ENCODE measurements at places on chromosomes 5 and 9. TPM values are rescaled to one million over a fixed set of nuclear protein-coding genes. Genes with fewer than 3 reads are reported as not detected.

The SPATA31E1 gene
- 0.07 TPM for total RNA-seq

The SLC12A2 gene
- total RNA-seq, result 5.4 TPM

The SELENOP gene
- 56.9 TPM for total RNA-seq

The MYORG gene
- 19.8 TPM for total RNA-seq

The BHMT2 gene
- not detected for total RNA-seq

The TRPM6 gene
- total RNA-seq, result 0.24 TPM

All from H7 (cell line).